ENCODE measurements at places on chromosomes 6 and 20. TPM values are rescaled to one million over a fixed set of nuclear protein-coding genes. Genes with fewer than 3 reads are reported as not detected.

Gene OPRM1
- total RNA-seq: not detected

Gene LAMA4
- total RNA-seq: 85.6 TPM

Gene IRF4
- total RNA-seq: not detected

Gene SLC12A5
- 0.37 TPM for total RNA-seq

Gene RNF39
- not detected for total RNA-seq

Gene MICB
- 59.9 TPM for total RNA-seq

Gene GSTA1
- 0.30 TPM for total RNA-seq

Gene UNC5CL
- total RNA-seq: 0.20 TPM

Gene LY6G6F
- total RNA-seq: not detected

Gene IYD
- not detected for total RNA-seq

- no peak for DNase-seq
Observed at GRCh38 chr20:11030351-11030750, 356.6 kb upstream of the JAG1 start.

- DNase-seq: no peak
Observed at GRCh38 chr6:116362276-116362675, 8.5 kb upstream of the DSE start.

DNA sequence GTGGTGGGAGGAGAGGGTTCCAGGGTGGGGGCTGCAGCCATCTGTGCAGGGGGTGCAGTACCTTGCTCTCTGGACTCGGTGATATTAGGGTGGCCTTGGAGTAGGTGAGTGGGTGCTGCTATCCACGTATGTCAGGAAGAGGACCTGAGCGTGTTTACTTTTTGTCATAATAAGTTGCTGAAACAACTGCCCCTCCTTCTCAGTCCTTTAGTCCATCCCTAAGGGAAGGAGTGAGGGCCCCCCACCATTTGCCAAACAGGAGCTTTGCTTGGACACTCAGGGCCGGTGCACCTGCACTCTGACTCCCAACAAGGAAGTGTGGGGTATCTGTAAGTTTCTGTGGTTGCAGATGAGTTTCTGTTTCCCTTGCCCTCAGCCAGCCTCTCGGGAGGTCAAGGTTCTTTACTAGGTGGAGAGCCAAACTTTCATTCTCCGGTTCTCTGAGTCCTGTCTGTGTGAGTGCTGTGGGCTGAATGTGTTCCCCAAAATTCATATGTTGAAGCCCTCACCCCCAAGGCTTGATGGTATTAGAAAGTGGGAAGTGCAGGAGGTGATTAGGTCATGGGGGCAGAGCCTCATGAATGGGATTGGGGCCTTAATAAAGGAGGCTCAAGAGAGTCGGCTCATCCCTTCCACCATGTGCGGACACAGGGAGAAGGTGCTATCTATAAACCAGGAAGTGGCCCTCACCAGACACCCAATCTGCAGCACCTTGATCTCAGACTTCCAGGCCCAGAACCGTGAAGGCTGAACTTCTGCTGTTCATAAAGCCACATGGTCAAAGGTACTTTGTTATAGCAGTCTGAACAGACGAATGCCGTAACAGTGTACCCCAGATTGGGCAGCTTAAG lies 19.6 kb upstream of the CCR6 start:
- no peak for DNase-seq

GRCh38 chr6:127547215-127547614 lies 28.1 kb upstream of the MTCL3 start:
- peak; percentile 14 for DNase-seq

DNA sequence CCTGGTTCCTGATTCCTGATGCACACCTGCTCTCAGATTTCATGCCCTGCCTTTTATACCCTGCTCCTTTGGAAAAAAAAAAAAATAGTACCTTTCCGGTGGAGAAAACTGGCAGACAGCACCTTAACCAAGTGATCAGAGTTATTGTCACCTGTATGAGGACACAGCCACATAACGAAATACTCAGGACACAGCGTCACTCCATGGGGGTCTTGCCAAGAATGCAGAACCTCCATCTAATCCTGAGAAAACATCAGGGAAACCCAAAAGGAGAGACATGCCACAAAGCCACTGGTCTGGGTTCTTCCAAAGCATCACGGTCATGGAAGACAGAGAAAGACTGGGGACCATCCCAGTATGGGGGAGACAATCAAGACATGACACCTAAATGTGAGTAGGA lies 29.1 kb downstream of the BFSP1 start:
- DNase-seq: no peak

- DNase-seq: peak; percentile 34
Observed at GRCh38 chr6:87393026-87393622, 14.6 kb upstream of the CFAP206 start.

GRCh38 chr20:2507464-2507863 lies 1.3 kb downstream of the ZNF343 start:
- no peak for DNase-seq

DNA sequence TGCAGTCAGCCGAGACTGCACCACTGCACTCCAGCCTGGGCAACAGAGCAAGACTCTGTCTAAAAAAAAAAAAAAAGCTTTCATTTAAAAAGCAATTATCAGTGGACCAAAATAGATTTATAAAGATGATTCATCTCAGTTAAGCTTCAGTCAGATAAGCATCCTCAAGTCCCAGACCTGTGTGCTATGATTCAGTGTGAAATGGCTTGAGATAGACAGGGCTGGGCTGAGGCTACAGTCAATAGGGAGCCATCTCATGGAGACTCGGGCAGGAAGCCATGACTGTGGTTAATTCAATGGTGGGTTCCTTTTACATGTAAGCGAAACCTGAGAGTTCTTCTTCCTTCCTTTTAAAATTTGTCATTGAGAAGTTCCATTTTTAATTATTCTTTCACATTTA lies 276.0 kb downstream of the TFAP2A start:
- peak; percentile 99 for DNase-seq

DNA sequence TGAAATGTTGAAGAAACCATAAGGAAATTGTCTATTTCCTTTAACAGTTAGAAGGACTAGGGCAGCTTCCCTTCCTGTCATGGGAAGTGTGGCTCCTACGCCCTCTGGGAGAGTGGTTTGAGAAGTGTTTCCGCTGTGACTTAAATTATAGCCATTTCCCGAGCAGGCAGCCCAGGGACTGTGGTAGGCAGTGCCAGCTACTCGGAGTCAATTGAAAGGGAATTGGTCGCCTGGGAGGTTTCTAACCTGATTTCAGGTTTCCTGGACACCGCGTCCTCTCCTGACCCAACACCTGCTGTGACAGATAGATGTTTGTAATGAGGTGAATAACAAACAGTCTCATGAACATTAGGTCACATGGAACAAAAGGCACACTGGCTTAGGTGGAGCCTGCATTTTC lies 256.1 kb upstream of the PLCB4 start:
- no peak for DNase-seq

DNA sequence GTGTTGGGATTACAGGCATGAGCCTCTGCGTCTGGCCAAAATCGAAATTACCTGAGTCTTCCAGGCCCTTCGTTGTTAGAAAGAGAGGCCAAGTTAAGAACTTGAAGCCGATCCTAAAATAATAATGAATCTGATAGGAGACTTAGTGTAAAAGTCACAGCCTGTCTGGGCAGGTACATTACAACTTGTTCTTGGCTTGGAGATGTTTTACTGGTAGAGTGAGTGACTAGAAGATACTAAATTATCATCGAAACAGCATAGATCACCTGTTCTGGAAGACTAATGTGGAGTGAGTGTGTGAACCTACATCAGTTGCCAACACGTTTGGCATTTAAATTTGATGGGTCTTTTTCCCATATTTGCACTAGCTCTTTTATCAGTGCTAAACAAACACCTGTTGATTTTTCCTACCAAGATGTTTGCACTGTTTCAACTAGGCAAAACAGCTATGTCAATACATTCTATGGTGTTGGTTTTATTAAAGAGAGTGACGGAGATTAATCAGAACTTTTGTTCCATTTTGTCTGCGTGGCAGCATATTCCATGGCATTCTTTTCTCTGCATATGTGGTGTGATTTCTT lies 4.6 kb upstream of the TMEM217 start:
- DNase-seq: no peak

DNA sequence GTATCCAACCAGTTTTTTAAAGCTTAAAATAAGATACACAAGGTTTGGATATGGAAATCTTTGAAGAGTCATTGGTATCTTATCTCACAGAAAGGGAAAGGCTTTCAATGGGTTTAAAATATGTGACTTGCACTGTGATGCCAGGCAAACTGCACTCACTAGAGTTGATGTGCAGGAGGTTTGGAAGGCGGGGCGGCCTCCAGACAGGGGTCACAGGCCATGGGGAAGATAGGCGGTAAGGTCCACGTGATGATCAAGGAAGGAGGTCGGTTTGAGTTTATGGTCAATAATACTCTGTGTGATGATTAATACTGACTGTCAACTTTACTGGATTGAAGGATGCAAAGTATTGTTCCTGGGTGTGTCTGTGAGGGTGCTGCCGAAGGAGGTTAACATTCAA lies 9.5 kb upstream of the RAMACL start:
- DNase-seq: no peak

GRCh38 chr20:53826597-53827291 lies 233.1 kb upstream of the ZNF217 start:
- peak; percentile 39 for DNase-seq

GRCh38 chr6:53811082-53811481 lies 16.3 kb downstream of the LRRC1 start:
- DNase-seq: peak; percentile 76

DNA sequence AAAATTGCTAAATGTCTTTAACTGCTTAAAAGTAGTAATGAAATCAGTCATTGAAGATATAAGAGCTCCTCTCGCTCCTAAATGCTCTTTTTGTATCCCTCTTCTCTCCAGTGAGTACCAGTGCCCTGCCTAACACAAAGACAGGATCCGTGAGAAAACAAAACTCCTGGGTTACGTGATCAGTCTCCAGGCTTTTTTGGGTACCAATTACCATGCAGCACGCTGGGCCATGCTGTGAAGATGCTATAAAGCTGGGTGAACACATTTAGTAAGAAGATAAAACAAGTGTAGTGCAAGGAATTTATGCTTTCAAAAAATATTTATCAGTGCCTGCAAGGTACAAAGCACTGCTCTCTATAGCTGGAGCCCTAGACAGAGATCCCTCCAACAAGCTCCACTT lies 66.7 kb downstream of the AGPAT4 start:
- DNase-seq: no peak

- DNase-seq: no peak
Observed at GRCh38 chr6:16783509-16783908, 22.2 kb upstream of the ATXN1 start.

- DNase-seq: peak; percentile 9
Observed at GRCh38 chr6:89281779-89282246, 33.3 kb downstream of the GABRR2 start.

DNA sequence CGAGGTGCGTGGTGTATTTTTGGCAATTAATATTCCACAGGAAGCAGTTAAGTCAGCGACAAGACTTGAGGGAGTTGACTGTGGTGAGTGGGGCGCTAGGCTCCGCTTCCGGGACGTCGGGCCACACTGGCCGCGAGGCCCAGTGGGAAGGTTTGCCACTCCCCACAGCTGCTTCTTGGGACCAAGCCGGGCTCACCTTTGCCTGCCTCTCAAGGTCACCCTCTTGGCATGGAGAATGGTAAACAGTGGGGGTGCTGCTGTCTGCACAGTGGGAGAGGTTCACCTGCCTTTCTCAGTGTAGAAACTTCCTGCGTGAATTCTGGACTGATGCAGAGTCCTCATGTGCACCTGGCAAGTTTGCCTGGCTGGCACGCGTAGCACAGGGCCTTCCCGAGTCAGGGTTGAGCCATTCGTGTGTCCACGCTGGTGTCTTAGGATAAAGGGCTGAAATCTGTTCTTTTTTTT lies 6.4 kb downstream of the OSBPL2 start:
- DNase-seq: no peak

GRCh38 chr20:37796121-37796520 lies 102.3 kb downstream of the CTNNBL1 start:
- no peak for DNase-seq

DNA sequence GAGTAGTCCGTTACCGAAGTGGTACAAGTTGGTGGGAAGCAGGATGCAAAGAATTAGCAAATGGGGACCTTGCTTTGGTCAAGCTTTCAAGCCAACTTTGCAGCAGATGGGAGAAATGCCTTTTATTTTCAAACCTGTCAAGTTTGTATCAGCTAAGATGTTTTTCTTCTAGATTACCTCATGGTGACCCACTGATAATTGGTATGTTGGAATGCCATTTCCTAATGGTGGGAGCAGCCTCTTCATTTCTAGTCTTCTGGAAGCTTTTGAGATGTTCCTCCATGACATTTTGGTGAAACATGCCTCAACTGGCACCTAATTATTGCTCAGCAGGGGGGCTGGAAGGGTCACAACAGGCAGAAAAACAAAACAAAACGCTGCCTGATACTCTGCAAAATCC lies 43.7 kb downstream of the ADNP start:
- no peak for DNase-seq

DNA sequence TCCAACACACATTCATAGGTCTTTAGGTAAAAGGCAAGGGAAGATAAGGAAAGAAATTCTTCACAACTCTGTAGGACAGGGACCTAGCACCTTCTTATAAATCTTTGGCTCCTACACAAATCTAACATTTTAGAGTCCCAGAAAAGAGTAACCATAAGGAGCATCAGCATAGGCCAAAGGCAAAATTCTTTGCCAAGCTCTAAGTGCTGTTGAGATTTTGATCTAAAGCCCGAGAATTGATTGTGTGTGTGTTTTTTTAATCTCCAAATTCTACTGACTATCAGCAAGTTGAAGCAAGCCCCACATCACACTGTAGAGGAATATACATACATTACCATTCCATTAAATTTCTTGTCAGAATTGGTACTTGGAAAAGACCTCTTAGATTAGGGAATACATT lies 233.6 kb downstream of the BTBD9 start:
- DNase-seq: no peak

DNA sequence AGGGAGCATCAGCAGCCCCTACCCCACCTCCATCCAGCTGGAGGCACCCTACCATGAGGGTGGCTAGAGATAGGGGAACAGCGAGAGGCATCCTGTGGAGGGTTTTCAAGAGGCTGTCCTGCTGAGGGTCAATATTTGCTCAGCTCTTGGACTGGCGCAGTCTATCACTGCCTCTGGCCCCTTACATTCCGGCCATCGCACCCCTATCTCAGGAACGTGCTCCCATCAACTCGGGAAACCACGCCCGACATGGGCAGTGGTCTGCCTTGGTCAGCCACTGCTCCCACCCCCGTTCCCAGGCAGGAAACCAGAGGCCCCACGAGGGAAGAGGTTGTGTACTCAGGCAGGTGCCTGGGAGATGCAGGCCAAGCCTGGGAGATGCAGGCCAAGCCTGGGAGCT lies 57.9 kb downstream of the VEGFA start:
- no peak for DNase-seq

GRCh38 chr6:111417946-111418345 lies 65.1 kb downstream of the REV3L start:
- peak; percentile 62 for DNase-seq

- DNase-seq: no peak
Observed at GRCh38 chr20:49288250-49288751, 10.4 kb upstream of the ZNFX1 start.

- no peak for DNase-seq
Observed at GRCh38 chr6:43843097-43843645, 73.2 kb downstream of the VEGFA start.
